Peyer's patch (tissue), 4 donors: ENCODE measurements at places on chromosomes 3 and 15. TPM values are rescaled to one million over a fixed set of nuclear protein-coding genes. Genes with fewer than 3 reads are reported as not detected.

The LTK gene
- not detected for total RNA-seq

The REC114 gene
- total RNA-seq, result not detected

The CBLB gene
- 58.6 TPM for total RNA-seq

DNA sequence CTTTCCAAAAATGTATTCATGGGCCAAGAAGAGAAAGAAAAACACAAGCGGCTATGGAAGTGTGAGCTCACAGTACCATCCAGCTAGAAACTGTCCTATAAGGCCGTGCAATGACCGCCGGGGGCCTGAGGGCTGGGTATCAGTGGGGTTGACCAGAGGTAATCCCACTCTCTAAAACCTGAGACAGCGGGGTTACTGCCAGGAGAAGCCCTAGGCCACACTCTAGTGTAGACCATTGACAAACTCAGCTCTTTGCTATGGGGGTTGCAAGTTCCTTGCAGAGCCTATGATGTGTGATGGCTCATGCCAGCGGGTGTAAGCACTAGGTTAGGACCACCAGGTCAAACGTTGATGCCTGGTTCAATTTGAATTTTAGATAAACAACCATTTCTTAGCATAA lies 25.9 kb upstream of the SLCO2A1 start:
- DNase-seq, result peak; percentile 9

The GRK7 gene
- not detected for total RNA-seq
